ENCODE measurements at places on chromosomes 2 and 18.

DNA sequence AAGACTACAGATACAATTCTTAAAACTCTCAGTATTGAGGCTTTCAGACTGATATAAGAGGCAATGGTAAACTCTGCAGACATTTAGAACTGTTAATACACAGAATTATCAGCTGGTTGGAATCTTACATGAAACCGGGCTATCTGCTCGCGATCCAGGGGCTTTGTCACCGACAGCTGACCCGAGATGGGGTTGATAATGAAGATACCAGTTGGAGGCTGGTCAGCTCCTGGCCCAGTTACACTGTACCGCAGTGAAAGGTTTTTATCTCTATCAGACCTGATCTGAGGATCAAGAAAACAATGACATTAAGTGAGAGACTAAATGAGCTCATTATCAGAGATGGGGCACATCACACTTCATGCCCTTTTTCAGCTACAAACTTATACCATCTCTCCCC is 167.3 kb downstream of the CDH2 start:
- no peak for DNase-seq

GRCh38 chr2:88226754-88227153 is 56.6 kb downstream of the THNSL2 start:
- no peak for DNase-seq

GRCh38 chr2:217415316-217415715 is 555.5 kb upstream of the TNP1 start:
- no peak for DNase-seq

DNA sequence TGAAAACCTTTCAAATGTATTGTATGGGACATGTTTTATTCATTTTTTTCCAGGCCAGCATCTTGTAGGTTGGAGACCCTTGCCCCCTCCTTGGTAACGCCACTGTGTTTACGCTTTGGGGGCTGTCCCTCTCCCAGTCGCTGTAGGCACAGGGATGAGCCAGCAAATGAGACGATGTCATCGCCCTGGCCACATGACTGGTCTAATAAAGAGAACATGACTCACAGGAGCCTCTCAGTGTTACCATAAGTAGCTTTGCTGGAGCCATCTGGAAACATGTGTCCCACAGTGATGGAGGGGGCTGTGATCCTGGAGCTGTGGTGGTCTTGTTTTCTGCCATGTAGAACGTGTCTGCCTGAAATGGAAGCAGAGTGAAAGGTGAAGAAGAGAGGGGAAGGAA is 78.9 kb downstream of the CD8B2 start:
- no peak for DNase-seq

GRCh38 chr2:54240515-54241469 is 15.2 kb downstream of the TSPYL6 start:
- DNase-seq, result no peak

- DNase-seq, result no peak
Measured at GRCh38 chr2:98702127-98702802, 28.7 kb downstream of the MGAT4A start.

DNA sequence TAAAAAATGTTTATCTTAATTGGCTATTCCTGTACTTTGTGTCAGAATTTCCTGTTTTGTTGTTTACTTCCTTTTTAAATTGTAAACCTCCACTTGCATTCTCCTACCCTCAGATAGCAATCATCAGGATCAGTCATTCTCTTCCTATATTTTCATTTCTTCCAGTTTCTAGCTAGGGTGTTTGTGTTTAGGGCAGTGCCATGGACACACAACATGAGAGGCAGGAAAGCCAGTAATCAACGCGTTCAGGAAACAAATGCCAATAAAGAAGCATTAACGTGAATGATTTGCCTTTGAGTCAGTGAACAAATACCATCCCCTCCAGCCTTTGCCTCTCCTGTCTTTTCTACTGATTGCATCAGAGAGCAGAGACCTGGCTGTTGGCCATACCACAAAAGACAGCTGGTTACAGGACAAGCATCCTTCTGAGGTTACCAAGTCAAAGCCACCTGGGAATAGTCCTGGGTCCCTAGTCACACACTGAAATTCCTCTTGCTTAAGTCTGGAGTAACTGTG is 56.7 kb upstream of the FHL2 start:
- peak; percentile 52 for DNase-seq

GRCh38 chr2:217045700-217046475 is 186.0 kb upstream of the TNP1 start:
- no peak for DNase-seq

DNA sequence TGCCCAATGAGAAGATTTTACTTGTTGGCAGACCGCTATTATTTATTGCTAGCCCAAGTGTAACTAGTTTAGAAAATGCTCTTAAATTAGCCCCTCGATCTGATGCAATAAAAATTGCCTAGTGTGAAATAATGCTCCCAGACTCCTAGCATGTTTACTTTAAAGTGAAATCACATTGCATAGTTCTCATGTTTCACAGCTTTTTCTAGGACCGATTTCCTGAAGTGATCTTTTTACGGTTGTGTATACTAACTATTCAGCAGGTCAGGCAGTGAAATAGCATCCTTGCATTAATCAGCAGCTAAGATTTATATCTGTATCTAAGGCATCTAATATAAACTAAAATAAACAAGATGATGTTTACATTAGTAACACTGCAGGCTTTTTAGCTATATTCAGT is 52.4 kb downstream of the PMS1 start:
- peak; percentile 40 for DNase-seq

DNA sequence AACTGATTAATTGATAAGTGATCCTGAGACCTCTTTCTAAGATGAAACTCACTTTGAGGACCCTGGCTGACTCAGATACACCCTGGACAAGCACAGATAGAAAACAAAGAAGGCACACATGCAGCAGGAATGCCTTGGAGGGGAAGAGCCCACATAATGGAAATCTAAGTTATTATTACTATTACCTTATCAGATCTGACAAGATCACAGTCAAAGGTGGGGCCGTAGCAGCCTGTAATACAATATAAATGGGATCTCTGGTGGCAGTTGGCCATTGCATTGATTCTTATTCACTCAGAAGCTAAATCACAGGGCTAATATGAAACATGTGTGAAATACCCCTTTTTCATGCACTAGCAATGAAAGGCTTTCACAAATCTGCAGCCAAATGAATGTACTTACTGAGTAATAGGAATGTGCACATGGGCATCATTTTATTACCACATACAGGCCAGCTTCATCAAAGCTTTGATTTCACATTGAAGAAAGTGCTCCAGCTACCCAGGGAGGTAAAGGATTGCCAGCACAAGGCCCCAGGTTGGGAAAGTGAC is 84.0 kb downstream of the ZBTB7C start:
- no peak for DNase-seq

- no peak for DNase-seq
Measured at GRCh38 chr2:110678457-110679336, 834 bp upstream of the BUB1 start.

DNA sequence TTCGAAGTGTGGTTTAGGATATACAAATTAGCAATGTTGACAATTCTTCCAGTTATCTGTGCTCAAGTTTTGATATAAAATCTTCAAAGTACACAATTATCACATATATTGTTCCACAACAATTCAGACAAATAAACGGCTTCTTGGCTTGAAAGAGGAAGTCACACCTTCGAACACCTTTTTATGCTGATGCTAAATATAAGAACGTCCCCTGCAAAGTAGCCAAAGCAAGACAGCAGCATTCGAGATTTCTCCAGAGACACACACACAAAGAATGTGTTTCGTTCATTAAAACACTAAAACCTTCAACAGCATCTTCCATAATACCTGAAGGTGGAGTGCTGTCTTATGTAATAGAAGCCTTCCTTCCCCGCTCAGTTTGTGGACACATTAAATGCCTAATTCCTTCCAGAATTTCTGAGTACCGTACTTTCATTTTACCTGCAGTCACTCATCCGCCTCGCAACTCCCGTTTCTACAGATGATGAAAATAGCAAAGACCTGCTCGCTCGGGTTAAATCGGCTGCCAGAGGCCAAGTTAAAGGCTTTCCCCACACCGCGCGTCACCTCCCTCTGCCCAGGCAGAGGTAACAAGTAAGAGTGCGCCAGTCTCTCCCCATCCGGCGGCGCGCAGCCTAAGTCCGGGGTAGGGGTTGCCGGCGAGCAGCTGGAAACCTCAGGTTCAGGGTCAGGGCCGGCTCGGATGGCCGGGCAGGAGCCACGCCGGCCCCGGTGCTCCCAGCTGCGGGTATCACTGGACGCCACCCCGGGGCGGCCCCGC is 847 bp downstream of the SERPINE2 start:
- DNase-seq, result no peak

DNA sequence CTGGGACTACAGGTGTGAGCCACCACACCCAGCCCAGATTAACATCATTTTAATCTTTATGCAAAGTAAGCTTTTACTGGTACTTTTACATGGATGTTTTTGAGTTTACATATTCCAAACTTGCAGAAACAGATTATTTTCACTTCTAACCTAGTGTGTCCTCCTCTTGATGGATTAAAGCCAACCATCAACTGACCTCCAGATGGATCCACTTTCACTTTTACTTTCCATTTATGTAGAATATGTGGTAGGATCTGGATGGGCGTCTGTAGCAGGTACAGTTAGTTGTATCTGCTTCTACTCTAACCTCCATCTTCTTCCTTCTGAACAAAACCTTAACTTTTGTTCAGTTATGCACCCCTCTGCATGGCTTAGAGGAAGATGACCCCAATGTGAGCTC is 264.1 kb downstream of the CDH20 start:
- DNase-seq, result no peak

DNA sequence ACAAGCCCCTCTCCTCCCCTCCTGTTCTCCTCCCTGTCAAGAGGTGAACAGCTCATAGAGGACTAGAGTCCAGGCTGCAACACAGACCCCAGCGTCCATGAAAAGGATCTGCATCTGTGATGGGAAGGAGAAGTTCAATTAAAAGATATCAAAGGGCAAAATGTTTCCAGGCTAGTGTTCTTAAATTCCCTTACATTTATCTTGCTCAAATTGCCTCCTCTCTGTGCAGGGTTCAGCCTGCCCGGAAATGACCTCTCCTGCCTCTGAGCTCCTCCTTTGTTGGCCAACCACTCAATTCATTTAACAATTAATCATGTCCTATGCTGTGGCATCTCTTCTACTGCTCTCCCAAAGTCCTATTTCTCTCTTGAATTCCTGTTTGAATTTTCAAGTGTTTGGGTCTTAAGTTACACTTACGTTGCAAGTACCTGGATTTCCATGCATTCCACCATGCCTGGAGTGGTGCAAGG is 105.3 kb downstream of the TSN start:
- no peak for DNase-seq

- no peak for DNase-seq
Measured at GRCh38 chr2:47782381-47782670, 619 bp upstream of the MSH6 start.

GRCh38 chr2:238942080-238942725 is 94.3 kb downstream of the TWIST2 start:
- DNase-seq, result no peak

DNA sequence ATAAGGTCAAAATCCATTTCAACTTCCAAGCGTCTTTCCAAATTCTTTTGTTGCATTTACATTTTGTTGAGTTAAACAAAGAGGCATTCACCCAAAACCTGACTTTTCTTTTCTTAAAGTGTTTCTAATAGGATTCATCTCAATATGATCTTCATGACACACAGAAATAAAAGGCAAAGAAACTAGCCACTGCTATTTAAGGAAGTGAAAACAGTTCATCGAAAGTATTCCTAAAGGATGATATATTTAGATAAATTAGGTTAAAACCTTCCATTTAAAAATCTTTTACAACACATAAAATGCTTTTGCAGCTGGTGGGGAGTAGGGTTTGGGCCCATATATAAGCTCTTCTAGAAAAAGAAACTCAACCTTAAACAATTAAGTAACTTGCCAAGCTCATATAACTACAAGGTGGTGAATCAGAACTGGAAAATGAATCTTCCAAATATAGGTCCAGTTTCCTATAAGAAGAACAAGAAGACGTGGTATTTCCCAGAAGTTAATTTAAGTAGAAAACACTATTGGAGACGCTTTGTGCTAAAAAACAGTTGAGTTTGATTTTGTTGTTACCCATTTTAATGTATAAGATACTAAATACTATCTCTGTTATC is 336.0 kb upstream of the HNRNPA3 start:
- DNase-seq, result no peak

Measured in HFF-Myc (cell line).